ENCODE measurements at places on chromosomes 16 and 17.

DNA sequence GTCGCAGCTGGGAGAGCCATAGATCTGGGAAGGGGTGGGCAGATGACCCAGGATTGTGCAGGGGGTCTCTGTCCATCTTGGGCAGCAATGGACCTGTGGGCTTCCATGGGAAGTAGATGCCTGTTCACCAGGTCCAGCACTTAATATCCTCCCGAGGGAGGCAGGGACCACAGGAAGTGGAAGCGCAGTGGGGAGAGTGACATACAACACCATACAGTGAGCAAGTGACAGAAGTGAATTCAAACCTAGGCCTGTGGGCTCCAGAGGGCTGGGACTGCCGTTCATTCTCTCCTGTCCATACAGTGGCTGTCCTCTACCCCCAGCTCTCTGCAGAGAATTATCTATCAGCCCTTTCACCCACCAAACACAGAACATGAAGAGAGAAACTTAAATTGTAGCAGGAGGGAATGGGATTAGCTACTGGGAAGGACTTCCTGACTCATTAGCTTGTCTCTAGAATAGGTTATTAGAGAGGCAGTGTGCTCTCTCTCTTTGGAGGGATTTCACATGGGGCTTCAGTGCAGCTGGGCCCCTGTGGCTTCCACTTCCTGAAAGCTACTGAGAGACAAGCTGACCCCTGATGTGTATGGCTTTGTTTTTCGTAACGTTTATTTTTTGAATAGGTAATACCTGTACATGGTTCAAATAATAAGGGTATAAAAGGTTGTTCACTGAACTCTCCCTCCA is 13.1 kb upstream of the SEZ6 start:
- no peak for DNase-seq

- DNase-seq, result no peak
These were observed 18.4 kb downstream of the CMTM3 start for GRCh38 chr16:66622863-66623262.

DNA sequence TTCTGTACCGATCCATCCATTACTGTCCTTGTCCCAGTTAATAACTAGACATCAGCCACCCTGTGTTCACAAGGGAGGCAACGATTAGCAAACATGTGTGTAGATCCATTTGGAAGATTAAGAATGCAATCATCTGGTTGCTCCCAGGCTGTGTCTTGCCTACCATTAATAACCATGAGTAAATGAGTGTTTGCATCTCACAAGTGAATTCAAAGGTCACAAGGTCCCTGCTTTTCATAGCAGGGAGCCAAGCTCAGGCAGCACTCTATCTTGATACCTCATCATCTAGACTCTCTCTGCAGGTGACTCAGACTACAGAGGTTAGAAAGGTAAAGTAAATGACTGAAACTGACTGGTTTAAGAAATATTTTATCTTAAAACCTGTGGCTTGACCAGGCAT is 25.3 kb downstream of the VWA3A start:
- no peak for DNase-seq

- no peak for DNase-seq
These were observed 172.0 kb upstream of the CHMP6 start for GRCh38 chr17:80819422-80820164.

DNA sequence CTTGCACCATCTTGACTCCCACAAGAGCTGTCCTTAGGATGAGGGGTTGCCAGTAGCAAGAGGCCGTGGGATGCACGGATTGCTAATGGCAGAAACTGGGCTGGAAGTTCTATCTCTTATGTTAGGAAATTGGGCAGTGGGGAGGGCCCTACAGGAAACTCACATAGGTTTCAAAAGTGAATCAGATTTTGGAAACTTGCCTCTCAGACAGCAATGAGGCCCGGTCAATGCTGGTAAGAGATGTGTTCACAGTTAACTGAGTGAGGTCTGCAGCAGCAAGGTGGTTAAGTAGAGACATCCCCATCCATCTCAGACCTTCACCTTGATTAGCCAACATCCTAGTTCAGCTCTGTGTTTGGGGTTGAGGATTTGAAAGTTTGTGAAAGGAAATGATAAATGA is 164.7 kb downstream of the ABCA8 start:
- no peak for DNase-seq

DNA sequence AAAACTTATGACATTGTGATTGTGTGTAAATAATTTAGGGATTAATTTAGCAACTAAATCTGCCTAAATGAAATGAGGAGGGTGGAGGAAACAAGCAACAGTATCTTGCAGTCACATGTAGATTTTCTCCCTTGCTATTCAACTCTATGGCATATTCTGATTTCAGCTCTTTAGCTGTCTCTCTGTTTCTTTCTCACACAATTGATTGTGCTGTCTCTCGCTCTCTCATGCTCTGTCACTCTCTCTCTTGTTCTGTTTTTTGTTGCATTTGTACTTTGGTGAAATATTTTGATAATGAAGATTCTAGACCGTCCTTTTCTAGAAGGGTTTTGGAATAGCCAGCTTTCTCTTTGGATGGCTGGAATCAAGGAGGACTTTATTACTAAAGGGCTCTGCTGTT is 70.6 kb downstream of the BCAS3 start:
- DNase-seq, result no peak

DNA sequence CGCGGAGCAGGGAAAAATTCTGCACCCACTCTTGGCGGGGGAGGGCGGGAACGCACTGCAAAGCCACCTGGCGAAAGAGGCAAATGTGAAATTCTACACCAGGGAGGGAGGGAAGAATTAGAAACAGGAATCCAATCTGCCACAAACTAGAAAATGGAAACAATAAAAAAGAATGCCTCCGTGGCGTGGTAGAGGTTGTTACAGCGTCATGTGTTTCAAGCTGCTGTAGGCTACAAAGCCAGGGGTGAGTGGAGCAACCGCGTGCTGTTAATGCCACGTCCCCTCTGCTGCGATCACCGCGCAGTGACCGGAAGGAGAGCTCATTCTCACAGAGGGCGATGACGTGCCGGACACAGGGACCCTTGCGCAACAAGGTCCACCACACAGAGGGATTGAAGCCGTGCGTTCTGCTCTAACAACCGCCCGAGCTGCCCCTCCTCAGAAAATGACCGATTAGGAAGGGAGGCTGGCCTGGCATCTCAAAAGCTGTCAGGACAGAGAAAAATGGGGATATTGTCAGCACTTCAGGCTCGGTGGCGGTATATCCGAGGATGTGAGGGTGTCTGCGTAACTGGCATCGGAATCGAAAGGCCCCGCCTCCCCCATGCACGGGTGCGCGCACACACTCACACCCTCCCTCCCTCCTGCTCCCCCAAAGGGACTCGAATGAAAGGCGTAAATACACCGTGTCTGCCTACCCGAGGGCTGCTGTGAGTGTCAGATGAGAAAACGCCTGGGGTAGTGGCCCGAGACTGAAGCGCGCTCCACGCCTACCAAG is 70.8 kb upstream of the TNRC6C start:
- DNase-seq, result peak; percentile 62

- DNase-seq, result no peak
These were observed 13.3 kb downstream of the CNEP1R1 start for GRCh38 chr16:50038286-50038685.

GRCh38 chr16:84832488-84833143 is 12.8 kb downstream of the CRISPLD2 start:
- DNase-seq, result no peak

DNA sequence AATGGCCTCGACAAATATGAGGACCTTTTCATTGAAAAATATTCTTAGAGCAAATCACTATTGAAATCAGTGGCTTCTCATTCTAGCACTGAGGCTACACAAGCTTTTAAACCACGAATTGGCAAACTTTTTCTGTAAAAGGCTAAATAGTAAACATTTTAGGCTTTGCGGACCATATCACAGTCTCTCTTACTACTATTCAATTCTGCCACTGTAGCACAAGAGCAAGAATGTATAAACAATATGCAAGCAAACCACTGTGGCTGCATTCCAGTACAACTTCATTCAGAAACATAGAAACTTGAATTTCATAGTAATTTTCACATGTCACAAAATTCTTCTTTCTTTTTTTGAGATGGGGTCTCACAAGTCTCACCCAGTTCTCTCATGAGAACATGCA is 49.1 kb downstream of the PHLPP2 start:
- DNase-seq, result no peak

GRCh38 chr16:74557275-74557674 is 49.6 kb downstream of the GLG1 start:
- no peak for DNase-seq

- DNase-seq, result no peak
These were observed 59.6 kb downstream of the SOCS1 start for GRCh38 chr16:11196286-11196828.

Data from NCI-H187 (cell line).